Spleen (tissue), 13 donors: ENCODE measurements at places on chromosomes 7 and 10. TPM values are rescaled to one million over a fixed set of nuclear protein-coding genes. Genes with fewer than 3 reads are reported as not detected.
A peak's percentile ranks its signal among the peaks of the same experiment; 100 is the strongest.

The ASAH2 gene
- 2.0 TPM for total RNA-seq

The TEX36 gene
- not detected for total RNA-seq

The CPXM2 gene
- 20.8 TPM for total RNA-seq

The SCD gene
- 50.8 TPM for total RNA-seq

The NEURL1 gene
- 0.43 TPM for total RNA-seq

The ACTL6B gene
- not detected for total RNA-seq

The ACTA2 gene
- total RNA-seq = 399 TPM

The PRLHR gene
- not detected for total RNA-seq

GRCh38 chr7:120993553-120994191 is 5.2 kb downstream of the CPED1 start:
- no peak overlapping the region for H3K4me3 ChIP-seq
- H3K4me1 ChIP-seq = peaks cover 38% of the 10 kb centered on the region
- DNase-seq = no peak
- H3K27ac ChIP-seq = no peak overlapping the region
- peaks cover 22% of the 10 kb centered on the region for H3K27me3 ChIP-seq

DNA sequence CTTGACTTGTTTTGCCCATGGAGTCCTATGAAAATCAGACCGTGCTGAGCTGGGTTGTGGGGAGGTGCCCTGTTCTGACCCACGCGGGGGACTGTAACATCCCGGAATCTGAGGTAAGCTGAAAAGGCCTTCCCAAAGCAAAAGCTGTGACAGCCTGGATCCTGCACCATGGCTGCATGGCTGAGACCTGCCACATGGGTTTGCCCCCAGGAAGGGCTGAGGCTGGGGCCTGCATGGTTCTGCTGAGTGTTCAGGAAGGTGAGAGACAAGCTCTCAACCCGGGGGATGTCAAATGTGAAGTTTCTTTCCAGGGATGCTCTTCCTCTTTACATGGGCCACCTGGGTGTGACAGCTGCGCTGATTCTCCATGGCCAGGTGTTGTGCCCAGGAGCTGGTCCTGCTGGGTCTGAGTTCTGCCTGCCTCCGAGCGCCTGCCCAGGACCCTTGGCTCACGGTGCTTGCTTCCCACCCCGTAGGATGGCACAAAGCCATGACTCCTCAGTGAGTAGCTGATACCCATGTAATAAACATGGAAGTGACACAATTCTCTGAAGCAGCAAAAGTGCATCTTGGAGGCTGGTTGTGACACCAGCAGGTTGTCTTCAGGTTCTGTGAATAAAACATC is 58.3 kb downstream of the VIPR2 start:
- H3K27ac ChIP-seq = no peak overlapping the region
- H3K4me1 ChIP-seq = no peaks in the 10 kb centered on the region
- DNase-seq = peak; percentile 42
- H3K27me3 ChIP-seq = no peaks in the 10 kb centered on the region
- H3K4me3 ChIP-seq = no peak overlapping the region
- H3K36me3 ChIP-seq = no peaks in the 10 kb centered on the region

DNA sequence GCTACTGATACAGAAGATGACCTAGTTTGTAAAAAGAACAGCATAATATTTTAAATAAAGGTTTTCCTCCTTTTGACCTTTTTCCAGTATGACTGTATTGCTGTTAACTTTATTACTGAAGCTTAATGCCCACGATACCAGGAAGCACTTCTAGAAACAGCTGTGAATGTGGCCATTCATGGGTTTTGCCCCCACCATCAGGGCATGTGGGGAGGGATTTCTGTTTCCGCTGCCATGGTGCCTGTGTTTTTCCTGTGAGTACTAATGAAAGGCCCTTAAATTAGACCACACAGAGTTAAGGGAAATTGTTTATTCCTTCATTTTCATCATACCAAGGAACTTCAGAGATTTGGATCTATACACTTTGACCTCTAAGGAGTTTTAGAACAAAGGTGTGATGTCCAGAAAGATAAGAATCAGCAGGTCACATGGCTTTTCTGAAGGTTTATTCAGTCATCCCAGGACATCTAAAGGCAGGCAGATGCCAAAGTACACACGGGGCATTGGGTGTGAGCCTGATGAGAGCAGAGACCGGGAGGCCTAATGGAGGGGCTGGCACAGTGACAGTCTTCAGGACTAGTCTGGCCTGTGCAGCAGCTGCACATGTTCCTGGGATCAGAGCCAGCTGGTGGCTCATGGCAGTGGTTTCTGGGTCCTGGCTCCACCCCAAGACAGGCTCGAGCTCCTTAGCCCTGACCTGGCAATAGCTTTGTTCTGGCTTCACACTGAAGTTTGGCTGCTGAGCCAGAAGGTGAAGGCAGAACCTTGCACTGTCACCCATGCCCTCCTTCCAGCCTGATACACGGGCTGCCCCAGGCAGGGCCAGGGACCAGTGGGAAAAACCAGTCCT is 190.9 kb downstream of the REEP3 start:
- H3K36me3 ChIP-seq = no peaks in the 10 kb centered on the region
- H3K27me3 ChIP-seq = no peaks in the 10 kb centered on the region
- peaks cover 44% of the 10 kb centered on the region for H3K4me1 ChIP-seq
- H3K27ac ChIP-seq = peak overlapping the region; percentile 68
